Fibroblast of villous mesenchyme (primary cell): ENCODE measurements at places on chromosomes 7 and 10.
A peak's percentile ranks its signal among the peaks of the same experiment; 100 is the strongest.

- peak; percentile 70 for DNase-seq
Measured at GRCh38 chr7:27901028-27901760, 161.2 kb downstream of the TAX1BP1 start.

DNA sequence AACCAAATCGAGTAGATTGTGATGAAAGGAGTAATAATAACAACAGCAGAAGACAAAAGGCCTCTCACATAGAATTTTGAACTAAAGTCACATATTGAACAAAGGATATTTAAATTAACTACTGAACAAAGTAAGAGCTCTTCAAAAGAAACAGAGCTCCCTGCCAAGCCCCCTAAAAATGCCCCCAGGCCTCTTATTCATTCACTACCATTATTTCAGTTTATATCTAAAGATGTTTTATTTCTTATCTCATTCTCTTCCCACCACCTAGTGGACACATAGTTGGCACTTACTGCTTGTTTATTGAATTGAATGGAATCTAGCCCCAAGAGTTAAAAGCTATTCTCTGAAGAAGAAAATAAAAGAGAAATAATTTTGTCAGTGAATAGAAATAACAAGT, 37.4 kb downstream of the VCL start:
- no peak for DNase-seq

DNA sequence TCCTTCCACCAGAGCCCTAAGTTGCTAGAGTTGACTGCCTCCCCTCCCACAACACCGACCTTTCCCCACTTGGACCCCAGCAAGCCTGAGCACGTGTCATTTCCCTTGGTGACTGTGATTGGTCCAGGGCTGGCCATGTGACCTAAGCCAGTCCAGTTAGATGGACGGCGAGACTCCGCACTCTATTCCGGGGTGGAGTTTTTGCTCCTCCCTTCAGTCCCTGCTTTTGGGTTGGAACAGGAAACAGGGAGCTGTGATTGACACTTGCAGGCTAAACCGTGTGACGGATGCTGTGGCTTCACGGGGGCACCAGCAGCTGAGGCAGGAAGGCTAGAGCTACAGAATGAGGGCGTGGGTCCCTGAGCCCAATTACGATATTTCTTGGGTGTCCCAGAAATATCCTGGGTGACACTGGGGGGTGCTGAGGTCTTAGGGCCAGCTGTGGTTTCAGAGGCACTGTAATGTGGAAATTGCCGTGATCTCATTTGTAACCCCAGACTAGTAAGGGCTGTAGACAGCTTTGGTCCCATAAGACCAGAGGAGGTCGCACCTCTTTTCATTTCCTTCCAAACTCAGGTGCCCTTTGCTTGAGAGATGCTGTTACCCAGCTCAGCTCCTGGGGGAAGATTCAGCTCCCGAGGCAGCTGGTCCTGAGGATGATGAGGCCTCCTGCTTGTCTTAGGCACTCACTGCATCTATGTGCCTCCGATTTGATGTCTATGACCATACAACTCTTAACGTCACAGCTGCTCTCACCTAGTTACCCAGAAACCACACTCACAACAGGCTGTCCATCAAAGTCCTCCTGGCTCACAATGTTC, 102.7 kb upstream of the NPTX2 start:
- DNase-seq, result no peak

GRCh38 chr10:60992636-60993035, 48.7 kb upstream of the RHOBTB1 start:
- DNase-seq, result no peak
